ENCODE measurements at places on chromosomes 3 and 15.

DNA sequence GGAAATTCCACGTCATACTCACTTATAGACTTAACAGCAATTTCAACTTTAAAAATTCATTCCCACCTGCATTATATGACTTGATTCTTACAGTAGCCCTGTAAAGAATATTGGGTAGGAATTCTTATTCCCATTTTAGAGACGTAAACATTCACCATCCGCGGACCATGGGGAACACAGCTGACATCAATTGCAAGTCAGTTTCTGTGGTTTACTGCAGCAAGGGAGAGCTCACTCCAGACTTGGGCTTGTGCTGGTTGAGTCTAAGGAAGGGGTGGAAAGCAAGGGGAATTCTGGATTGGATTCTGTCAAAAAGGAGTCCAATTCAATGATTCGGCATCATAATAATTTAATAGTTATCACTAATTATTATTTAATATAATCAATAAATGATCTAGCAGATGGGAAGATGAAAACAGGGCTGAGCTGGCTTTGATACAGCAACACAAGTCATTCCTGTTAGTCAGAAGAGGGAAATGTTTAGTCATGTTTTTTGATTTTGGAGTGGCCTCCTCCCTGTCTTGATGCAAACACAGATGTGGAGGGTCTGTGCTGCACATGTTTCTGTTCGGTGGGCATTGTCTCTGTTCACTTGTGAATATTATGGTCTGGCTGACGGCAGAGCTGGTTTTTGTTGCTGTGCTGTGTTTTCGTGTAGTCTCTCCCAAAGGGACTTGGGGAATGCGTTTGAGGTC is 9.7 kb downstream of the LIPC start:
- DNase-seq = no peak

DNA sequence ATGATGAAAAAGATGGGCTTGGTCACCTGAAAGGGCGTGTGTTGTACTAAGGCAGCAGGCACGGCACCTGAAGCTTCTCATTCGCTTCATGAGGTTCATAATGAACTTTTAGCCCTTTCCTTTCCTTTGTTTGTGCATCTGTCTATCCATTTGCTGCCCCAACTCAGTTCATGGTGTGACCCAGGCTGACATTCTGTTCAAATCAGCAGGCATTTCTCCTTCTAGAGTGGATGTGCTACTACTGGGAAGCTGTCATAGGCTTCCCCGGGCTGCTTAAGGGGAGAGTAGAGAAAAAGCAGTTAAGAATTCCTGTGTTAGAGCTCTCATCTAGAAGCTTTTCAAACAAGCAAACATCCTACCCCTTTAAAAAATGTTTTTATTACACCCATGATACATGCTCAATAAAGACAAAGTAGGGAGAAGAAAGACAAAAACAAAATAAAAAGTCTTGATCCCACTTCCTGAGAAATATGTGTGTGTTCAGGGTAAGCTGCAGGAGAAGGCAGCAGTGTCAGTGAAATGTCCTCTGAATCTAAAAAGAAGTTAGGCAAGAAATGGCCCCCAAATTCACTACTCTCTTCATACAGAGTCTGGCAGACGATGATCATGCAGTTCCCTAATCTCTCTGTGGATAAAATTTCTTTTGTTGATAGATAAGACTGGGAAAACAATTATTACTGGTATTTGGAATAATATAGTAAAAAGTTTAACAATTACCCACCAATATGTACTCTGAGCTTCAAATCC is 136.9 kb upstream of the PFN2 start:
- DNase-seq = no peak

DNA sequence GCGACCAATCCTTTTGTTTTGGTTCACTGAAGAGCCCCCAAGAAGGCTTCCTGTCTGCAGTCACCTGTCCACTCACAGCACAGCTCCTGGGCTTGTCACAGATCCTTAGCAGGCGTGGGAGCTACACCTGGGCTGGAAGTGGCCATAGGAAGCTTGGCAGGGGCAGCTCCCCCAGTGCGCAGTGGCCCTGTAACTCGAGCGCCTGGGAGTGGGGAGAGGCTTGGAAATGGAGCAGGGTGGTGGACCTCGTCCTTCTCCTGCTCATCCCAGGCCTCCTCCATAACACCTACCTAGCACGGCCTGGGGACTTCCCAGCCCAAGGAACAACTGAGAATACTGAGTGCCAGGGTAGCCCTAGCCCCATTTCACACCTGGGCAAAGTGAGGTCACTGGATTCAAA is 19.3 kb upstream of the TGM5 start:
- DNase-seq = no peak

- DNase-seq = no peak
Observed at GRCh38 chr15:27869697-27870281, 229.3 kb downstream of the OCA2 start.

Data from cortex of kidney (tissue), 1 donor.